ENCODE measurements at places on chromosomes 1 and 21.

DNA sequence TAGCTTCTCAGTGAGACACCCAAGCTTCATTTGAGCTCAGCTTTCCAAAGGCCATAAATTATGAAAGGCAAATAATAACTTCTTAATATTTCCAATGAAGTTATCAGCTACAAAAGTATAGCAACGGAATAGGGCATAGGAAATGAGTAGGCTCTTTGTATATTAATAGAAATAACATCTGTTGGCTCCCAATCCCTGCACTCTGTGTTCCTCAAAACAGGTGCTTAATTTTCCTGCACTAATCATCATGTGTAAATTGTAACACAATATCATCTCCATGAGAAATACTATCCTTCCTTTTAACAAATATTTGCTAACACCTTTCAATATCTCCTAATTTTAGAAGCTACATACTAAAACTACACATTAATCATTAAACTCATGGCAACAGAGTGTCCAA lies 19.2 kb upstream of the IFI44L start:
- DNase-seq: no peak

DNA sequence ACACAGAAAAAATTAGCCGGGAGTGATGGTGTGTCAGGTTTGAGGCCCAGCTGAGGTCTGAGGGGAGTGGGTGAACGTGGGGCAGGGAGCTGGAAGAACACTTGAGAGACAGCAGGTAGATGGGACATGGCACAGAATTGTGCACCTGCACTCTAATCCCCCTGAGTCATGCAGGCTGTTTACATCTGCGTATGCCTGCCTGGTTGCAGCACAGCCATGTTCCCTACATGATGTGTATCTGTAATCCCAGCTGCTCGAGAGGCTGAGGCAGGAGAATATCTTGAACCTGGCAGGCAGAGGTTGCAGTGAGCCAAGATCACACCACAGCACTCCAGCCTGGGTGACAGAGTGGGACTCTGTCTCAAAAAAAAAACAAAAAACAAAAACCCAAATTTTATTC lies 44.8 kb downstream of the ATP5PO start:
- DNase-seq: no peak

DNA sequence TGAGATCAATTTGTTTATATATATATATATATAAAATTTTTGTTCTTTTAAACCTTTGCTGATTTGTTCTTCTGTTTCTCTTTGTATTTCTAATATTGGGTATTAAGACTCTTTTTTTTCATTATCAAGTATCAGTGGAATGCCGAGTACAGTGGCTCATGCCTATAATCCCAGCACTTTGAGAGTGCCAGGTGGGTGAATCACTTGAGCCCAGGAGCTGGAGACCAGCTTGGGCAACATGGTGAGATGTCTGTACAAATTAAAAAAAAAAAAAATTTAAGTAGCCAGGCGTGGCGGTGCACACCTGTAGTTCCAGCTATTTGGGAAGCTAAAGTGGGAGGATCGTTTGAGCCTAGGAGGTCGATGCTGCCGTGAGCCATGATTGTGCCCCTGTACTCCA lies 67.1 kb downstream of the MAST2 start:
- no peak for DNase-seq

GRCh38 chr1:110610696-110611286 lies 4.6 kb upstream of the KCNA2 start:
- no peak for DNase-seq

DNA sequence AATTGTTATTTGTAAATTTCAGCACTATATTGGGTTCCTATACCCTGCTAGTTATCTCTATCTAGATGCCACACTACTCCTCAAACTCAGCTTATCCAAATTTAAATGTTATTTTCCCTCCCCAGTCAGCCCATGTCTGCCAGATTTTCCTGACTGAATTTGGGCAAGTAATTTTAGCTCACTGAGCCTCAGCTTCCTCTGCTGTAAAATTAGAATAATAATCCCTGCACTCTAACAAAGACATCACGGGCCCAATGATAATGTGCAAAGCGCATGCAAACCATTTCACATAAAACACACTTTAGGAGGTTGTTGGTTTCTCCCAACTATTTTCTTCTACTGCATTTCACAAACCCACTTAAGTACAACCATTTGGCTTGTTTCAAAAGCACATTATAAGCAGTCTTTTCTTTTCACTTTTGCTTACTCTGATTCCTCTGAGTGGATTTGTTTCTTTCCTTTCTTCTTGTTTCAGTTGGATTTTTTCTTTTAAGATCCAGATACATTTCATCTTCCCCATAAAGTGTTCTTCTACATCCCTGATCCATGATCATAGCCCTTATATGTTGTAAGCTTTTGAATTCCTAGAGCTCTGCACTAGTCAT lies 152.8 kb upstream of the DPT start:
- DNase-seq: no peak

Data from activated naive CD4-positive, alpha-beta T cell treated with anti-CD3 and anti-CD28 coated beads, Interleukin-2, amount 50 U/mL, for 72 hours (primary cell).